ENCODE measurements at places on chromosomes 3 and 15. TPM values are rescaled to one million over a fixed set of nuclear protein-coding genes. Genes with fewer than 3 reads are reported as not detected.

TMED3 gene
- 43.7 TPM for total RNA-seq

SH2D7 gene
- total RNA-seq: not detected

PLS1 gene
- total RNA-seq: 6.2 TPM

SLC30A4 gene
- 2.0 TPM for total RNA-seq

CCDC14 gene
- 40.5 TPM for total RNA-seq

IMPG2 gene
- 0.14 TPM for total RNA-seq

SCN11A gene
- total RNA-seq: 0.08 TPM

SERPINI2 gene
- total RNA-seq: not detected

TMCO5A gene
- not detected for total RNA-seq

BCL6 gene
- total RNA-seq: 8.0 TPM

SEMA6D gene
- total RNA-seq: not detected

LMCD1 gene
- total RNA-seq: 2.7 TPM

CCDC33 gene
- total RNA-seq: 0.20 TPM

CCDC50 gene
- 4.7 TPM for total RNA-seq

ASB14 gene
- total RNA-seq: not detected

CFAP100 gene
- total RNA-seq: not detected

SNTN gene
- total RNA-seq: not detected

LDHAL6B gene
- not detected for total RNA-seq

HTD2 gene
- 13.0 TPM for total RNA-seq

ZBTB20 gene
- 3.5 TPM for total RNA-seq

C3orf20 gene
- not detected for total RNA-seq

CNTN3 gene
- not detected for total RNA-seq

SETD5 gene
- total RNA-seq: 104 TPM

CATSPER2 gene
- 0.91 TPM for total RNA-seq

NR1D2 gene
- 4.8 TPM for total RNA-seq

CDCP1 gene
- total RNA-seq: 1.1 TPM

ABHD17C gene
- 6.0 TPM for total RNA-seq

PROK2 gene
- not detected for total RNA-seq

CLSTN2 gene
- total RNA-seq: not detected

GTF2A2 gene
- total RNA-seq: 246 TPM

KLHL40 gene
- total RNA-seq: not detected

TMEM158 gene
- total RNA-seq: 0.12 TPM

INKA1 gene
- 1.5 TPM for total RNA-seq

CLASP2 gene
- 41.2 TPM for total RNA-seq

CHDH gene
- 0.10 TPM for total RNA-seq

COL8A1 gene
- not detected for total RNA-seq

MANF gene
- total RNA-seq: 157 TPM

DLEC1 gene
- total RNA-seq: 0.52 TPM

PSMD2 gene
- 257 TPM for total RNA-seq

SLC22A13 gene
- total RNA-seq: 0.24 TPM

SEMA5B gene
- not detected for total RNA-seq

EOMES gene
- 0.97 TPM for total RNA-seq

TADA3 gene
- total RNA-seq: 50.8 TPM

HTR3E gene
- total RNA-seq: not detected

GOLGA8T gene
- 0.21 TPM for total RNA-seq

TEX9 gene
- total RNA-seq: 1.6 TPM

TMEM207 gene
- not detected for total RNA-seq

FILIP1L gene
- total RNA-seq: 0.35 TPM

GPR15 gene
- total RNA-seq: 0.52 TPM

RHOV gene
- total RNA-seq: 0.45 TPM

LMAN1L gene
- total RNA-seq: 0.33 TPM

PRSS50 gene
- total RNA-seq: not detected

GCSAM gene
- total RNA-seq: 7.5 TPM

UBAP1L gene
- 2.7 TPM for total RNA-seq

PRKCD gene
- total RNA-seq: 16.5 TPM

GLDN gene
- total RNA-seq: not detected

CACNA1D gene
- not detected for total RNA-seq

IL5RA gene
- not detected for total RNA-seq

Measured in activated naive CD8-positive, alpha-beta T cell treated with anti-CD3 and anti-CD28 coated beads for 36 hours (primary cell).